Activated CD4-positive, alpha-beta T cell treated with anti-CD3 and anti-CD28 coated beads, Interleukin-2, amount 10 ng/mL, durations not matched to agents 24 days and 14 days (primary cell): ENCODE measurements at places on chromosomes 11 and 22.

DNA sequence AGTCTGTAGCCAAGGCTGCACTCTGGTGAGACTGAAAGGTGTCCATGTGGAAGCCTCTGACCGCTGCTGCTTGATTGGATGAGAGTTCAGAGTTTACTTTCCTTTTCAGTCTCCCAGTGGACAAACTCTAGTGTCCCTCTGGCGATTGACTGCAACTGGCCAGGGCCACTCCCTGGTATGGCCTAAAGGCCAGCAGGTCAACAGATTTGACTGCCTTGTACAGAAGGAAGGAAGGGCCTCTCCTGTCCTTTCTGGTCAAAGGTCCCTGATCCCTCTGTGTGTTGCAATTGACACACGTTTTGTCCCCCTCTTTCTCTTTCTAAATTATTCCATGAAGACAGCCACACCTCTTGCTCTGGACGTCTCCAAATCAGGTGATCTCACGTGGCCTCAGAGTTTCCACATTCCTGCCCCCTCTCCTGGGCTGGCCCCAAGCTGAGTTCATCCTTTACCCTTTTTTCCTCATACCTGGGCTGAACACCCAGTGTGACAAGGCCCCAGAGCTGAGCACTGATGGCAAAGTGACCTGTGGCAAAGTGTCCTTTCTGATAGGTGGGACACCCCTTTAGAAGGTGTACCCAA is 18.7 kb upstream of the FBLN1 start:
- no peak for DNase-seq

GRCh38 chr11:28528217-28528616 is 420.0 kb downstream of the METTL15 start:
- no peak for DNase-seq

DNA sequence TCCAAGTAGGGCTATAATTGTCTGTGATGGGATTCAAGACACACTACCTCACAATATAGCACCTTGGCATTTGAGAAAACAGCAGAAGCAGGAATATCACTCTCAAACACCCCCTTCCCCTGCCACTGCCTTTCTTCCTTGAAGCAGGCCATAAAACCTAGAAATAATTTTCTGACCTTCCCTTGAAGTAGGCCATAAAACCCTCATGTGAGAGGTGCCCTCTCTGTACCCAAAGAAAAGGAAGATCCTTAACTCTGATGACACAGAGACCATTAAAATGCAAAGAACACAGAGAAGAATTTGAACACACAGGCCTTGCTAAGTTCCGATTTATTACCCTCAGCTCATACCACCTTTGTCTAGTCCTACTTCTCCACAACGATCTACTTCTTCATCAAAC is 631.7 kb upstream of the CADM1 start:
- no peak for DNase-seq

- DNase-seq, result no peak
These were observed 618.2 kb downstream of the TBC1D22A start for GRCh38 chr22:47380692-47381091.

DNA sequence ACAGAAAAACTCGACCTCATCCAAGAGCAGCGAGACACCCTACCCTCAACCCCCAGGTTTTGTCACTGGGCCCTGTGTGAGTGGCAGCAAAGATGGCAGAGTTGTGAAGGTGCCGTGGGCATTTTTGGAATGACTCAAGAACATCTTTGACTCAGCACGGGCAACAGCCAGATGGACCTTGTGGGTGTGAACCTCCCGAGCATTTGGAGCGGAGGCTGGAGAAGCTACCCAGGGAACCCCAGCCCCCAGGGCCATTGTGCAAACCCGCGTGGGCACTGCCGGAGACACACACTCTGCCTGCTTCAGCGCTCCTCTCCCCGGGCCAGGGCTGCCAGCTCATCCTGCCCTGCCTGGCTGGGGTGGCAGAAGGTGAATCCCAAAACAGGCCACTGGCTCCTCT is 66.1 kb downstream of the PANX1 start:
- DNase-seq, result no peak

DNA sequence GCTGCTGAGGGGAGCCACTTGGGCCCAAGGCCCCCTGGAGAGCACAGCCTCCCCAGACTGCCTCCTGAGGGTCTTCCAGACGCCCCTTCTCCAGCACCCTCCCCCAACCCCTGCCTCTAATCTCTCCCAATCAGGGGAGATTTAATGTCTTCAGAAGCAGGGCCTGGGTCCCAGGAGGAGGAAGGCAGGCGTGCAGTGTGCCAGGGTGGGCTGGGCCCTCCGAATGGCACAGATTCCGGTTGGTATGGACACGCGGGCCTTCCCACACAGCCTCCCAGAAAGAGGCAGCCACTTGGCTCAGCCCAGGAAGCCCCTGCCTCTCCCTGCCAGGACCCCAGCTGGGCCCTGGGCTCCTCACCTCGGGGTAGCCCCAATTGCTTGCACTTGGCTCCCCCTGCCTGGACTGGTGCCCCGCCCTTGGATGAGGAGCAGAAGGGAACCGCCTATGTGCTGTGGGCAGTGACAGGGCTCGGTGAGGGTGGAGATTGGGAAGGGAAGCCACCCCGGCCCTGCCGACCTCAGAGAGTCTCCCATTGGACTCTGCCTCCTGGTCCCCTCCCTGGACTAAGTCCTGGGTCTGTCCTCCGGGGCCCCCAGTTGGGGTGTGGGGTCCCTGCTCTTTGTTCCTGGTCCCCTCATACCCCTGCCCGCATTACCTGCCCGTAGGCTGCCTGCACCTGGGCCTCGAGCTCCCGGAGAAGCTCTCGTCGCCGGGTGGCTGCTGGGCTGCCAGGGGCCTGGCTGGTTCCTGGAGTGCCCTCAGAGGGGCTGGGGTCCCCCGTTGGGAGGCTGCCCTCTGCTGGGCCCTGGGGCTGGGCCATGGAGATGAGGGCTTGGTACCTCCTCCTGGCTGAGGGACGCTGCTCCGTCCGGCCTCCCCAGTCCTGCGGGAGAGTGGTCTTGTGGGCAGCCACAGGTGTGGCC is 572 bp upstream of the CABP2 start:
- no peak for DNase-seq

- no peak for DNase-seq
These were observed 6.4 kb downstream of the CDC42EP2 start for GRCh38 chr11:65321076-65321475.

DNA sequence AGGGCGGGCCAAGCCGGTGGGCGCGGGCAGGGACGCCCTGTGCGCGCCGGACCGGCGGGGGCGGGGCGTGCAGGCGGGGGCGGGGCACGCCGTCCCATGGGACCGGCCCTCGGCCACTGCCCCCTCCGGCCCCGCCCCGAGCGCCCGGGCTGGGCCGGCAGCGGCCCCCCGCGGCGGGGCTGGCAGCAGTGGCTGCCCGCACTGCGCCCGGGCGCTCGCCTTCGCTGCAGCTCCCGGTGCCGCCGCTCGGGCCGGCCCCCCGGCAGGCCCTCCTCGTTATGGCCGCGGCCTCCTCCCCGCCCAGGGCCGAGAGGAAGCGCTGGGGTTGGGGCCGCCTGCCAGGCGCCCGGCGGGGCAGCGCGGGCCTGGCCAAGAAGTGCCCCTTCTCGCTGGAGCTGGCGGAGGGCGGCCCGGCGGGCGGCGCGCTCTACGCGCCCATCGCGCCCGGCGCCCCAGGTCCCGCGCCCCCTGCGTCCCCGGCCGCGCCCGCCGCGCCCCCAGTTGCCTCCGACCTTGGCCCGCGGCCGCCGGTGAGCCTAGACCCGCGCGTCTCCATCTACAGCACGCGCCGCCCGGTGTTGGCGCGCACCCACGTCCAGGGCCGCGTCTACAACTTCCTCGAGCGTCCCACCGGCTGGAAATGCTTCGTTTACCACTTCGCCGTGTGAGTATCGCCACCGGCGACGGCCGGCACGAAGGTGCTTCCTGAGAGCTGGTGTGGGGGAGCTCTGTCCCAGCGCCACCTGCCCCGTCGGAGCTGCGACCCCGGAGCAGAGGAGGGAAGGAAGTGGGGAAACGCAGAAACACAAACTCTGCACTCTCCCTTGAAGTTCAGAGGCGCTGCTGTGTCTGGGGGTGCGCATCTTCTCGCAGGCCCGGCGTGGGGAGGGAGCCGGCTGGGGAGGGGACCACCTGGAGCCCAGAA is at the start of gene KCNQ1:
Gene KCNQ1 (plus strand): TSS at position 188 of the 925 bp plus-strand sequence. CDS start 91 bp downstream, at position 279.
- DNase-seq, result peak; percentile 90

- no peak for DNase-seq
These were observed 21.3 kb upstream of the MUC5B start for GRCh38 chr11:1201395-1202153.

DNA sequence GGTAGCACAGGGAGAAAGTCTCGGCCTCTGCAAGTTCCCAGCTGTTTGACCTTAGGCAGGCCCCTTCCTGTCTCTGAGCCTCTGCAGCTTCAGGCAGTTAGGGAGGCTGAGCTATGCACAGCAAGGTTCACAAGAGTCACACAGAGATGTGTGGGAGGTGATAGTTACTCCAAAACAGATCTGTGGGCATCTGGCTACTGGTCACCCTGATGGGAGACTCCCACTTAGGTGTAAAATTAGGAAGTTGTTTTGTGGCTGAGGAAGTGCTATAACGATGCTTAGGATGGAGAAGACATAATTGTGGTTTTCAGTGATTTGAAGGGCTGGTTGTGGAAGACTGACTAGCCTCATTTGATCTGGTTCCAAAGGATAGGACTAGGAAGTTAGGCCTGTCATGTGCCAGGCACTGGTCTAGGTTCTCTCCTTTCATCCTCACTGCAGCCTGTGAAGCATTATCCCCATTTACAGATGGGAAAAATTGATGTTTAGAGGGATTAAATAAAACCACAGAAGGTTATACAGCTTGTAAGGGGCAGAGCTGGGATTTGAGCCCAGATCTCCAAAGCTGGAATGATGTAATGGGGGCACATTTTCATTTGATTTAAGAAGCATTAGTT is 13.5 kb downstream of the ACO2 start:
- DNase-seq, result no peak

DNA sequence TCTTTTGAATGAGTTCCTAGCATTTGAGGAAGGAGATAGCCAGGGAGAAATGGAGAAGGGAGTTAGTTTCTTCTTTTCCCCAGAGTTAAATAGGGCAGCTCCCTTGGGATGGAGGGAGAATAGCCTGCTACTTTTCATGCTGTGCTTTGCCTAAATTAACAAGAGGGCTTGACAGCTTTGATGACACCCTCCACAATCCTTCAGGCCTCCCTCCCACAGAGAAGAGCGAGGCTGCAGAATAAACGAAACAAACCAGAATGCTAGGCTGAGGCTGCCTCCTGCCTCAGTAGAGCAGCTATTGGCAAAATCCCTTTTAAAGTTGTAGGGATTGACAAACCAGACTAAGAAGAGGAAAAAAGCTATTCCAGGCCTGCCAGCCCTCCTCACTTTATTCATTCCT is 94.6 kb downstream of the C11orf58 start:
- DNase-seq, result no peak

DNA sequence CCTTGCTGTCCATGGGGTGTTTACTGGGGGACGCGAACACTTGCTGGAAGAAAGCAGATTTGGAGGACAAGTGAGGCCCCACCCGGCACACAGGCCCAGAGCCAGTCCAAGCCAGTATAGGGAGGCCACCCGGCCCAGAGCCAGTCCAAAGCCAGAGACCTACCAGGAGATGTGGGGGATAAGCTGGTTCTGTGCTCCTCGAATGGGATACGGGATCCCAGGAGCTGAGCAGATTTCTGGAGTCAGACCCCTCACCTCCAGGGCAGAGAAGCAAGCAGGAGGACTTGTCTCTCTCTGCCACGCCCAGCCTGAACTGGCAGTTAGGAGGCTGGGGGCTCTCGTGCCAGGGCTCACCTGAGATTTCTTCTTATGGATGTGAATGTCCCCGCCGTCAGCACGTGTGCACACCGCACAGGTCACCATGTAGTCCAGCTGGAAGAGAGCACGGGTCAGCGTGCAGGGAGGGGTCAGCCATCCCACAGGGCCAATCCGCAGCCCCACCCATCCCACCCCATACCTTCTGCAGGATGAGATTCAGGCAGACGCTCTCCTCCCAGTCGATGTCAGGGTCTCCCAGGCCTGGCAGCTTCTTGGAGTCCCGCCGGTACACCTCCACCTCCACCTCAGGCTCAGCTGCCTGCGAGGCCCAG is 35.3 kb downstream of the KIAA0930 start:
- no peak for DNase-seq

DNA sequence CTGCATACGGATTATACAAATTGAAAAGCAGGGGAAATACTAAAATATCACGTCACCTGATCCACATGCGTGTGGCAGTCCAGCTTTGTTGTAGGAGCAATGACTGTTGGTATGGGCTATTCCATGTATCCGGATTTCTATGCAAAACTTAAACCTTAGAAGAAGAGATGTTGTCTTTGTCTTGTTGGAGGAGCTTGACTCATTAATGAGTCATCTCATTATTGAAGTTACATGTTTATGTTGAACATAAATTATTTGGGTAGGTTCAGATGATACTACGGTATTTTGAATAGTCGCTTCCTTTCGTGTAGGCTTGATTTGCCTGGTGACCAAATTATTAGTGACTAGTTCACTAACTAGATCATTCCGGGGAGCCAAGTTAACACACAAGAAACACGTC is 806 bp upstream of the SAAL1 start:
- DNase-seq, result no peak

GRCh38 chr22:45096256-45096907 is 67.3 kb upstream of the NUP50 start:
- peak; percentile 85 for DNase-seq

DNA sequence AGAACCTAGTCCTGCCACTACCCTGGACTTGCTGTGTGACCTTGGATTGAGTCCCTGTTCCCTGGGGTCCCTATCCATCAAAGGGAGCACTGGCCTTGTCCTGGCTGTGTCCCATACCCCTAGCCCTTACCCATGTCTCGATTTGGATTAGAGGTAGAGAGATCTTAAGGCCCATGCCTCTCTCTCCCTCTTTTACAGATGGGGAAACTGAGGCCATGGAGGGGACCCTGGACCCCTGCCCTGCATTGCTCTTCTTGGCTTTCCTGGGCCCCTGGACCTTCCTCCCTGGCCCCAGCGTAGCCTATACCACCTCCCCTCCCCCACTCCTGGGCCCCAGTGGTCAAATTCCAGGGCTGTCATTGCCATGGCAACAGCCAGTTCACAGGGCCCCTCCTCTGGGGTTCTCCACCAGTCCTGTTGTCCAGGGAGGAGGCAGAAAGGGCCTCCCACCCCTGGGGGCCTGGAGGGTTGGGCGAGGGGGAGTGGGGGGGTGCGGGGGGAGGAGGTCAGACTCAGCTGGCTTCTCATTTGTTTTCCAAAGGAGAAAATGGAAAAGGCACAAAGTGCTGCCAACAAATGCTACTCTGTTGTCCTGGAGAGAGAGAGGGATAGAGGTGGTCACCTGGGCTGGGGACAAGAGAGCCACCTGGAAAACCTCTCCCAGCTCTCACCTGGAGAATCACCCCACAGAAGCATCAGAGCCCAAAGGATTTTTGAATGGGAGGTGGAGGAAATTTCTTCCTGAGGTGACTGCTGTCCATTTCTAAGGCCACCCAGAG is 23.3 kb downstream of the ARHGEF17 start:
- DNase-seq, result no peak

GRCh38 chr22:43897751-43898261 is 6.0 kb upstream of the PNPLA5 start:
- no peak for DNase-seq

DNA sequence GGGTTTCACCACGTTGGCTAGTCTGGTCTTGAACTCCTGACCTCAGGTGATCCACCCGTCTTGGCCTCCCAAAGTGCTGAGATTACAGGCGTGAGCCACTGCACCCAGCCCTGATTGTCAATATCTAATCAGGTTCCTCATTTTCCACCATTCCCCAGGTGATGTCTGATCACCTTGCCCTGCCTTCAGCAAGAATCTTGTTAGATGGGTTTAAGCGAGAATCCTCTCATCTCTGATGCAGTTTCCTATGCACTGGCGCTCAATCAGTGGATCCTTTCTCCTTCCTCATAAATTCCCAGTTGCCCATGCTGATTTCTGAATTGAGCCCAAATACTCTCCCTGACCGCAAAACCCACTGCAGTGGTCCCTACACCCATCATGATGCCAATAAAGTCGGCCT is 664 bp upstream of the ZC3H7B start:
- DNase-seq, result no peak

GRCh38 chr11:76159983-76160661 is 46.2 kb downstream of the WNT11 start:
- DNase-seq, result no peak
